ENCODE measurements at places on chromosomes 5 and 9.

DNA sequence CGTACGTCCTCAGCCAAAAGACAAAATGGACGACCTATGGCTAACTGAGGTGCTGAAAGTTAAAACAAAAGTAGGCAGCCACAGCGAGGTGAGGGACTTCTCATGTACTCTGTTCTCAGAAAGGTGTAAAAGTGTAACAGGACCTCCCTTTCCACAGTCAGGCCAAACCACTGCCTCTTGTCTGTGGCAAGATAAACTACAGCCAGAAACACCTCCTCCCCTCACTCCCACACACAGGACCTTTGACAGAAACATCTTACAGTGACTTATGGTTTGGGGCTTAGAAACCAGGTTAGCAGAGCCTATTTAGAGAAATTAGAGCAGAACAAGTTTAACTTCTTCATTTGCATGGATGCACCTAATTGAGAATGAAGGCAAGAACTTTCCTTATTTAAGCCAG is 499.1 kb upstream of the GRIN3A start:
- DNase-seq, result no peak

DNA sequence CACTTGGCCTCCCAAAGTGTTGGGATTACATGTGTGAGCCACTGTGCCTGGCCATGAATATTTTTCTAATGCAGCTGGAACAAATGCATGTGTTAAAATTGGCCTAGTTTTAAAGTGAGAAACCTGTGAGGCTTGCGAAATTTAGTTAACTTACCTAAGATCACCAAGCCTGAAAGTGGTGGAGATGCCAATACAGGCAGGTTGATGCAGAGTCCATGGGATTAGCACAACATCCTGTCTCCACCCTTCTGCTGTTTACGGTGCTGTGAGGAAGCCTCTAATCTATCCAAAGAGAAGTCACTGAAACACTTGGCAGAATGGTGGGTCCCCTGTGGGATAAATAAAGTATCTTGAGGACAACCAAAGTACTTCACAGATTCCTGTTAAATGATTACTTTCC is 98.2 kb downstream of the PCSK5 start:
- no peak for DNase-seq

- DNase-seq, result no peak
These were observed 9.2 kb upstream of the GRHPR start for GRCh38 chr9:37413311-37413710.

- no peak for DNase-seq
These were observed at the start of gene PBX3 for GRCh38 chr9:125747053-125747764. PBX3 (plus strand) TSS chr9:125747373.

DNA sequence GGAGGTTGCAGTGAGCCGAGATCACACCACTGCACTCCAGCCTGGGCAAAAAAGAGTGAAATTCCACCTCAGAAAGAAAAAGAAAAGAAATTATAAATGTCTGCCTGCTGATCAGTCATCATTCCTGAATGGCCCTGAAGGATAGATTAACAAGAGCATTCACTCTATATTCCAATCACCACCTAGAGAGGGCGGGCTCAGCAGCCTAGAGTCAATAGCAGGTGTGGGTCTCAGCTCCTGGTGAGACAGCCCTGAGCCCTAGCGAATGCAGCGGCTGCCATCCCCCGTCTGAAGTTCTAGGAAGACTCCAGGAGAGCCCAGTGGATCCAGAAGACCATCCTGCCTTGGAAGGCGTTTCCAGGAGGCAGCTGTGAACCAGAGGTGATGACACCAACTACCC is 12.0 kb downstream of the FBP1 start:
- DNase-seq, result no peak

- no peak for DNase-seq
These were observed 121.3 kb upstream of the CTSV start for GRCh38 chr9:97160255-97160654.

- no peak for DNase-seq
These were observed 81.2 kb downstream of the FSTL4 start for GRCh38 chr5:133531178-133531577.

All from stimulated activated CD8-positive, alpha-beta memory T cell treated with anti-CD3 and anti-CD28 coated beads, Interleukin-4, amount 100 ng/mL, for 1 hour (primary cell).